ENCODE measurements at places on chromosomes 2 and 18.
A peak's percentile ranks its signal among the peaks of the same experiment; 100 is the strongest.

DNA sequence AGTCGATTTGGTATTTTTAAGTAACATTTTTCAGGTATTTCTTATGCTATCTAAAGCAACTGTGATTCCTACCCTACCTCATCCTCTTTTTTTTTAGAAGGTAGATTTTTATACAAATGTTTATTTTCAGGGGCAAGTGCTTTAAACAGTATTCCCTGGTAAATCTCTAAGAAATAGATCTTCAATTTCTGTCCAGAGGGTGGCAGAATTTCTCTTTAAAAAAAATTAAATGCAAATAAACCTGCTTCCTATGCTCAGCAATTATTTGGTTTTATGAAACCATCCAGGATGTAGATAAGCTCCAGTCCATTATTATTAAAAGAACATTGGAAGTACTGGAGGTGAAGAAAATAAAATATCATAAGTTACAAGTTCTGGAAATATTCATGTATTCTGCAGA lies 191.9 kb downstream of the MYO3B start:
- DNase-seq = no peak

GRCh38 chr2:73205611-73206010 lies 3.2 kb downstream of the NOTO start:
- DNase-seq = no peak

DNA sequence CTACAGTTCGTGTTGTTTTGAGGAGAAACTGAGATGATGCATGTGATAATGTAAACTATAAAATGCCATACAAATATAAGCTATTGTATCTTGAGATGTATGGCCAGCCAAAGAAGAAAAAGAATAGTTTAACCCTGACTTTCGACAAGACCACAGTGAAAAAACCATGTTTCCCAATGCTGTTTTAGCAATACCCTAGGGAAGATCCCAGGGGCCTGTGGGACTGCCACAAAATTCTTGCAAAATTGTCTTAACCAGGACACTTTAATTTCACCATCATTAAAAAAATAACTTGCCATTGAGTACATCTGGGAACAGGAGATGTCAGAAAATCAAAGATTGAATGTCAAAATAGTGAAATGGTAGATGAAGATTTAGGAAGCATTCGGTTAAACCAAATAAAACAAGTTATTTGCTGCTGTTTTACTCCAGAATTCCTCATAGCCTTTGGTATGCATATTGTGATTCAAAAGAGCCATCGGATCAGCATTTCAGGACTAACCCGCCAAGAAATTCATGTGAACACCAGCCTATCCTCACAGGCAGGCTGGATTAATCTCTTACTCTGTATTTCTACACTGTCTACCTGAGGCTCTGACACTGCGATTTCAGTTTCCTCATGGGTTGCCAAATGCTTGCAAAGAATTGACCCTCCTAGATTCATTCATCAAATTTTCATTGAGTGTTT lies 49.0 kb upstream of the SP3 start:
- no peak for DNase-seq

DNA sequence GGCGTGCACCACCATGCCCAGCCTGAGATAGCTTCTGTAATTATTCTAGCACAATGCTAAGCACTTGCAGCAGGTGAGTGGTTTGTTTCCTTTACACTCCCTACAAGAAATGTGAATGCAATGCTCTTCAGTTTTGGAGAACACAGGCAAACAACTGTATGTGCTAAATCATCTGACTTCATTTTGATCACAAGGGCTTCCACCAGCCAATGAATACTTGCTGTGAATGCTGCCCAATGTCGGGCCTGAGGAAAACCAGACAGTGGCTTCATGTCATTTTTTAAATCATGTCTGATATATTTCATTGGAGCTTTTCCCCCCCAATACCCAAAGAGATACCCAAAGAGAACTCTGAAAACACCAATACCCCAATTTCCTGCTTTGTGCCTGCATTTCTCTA lies 155.6 kb upstream of the XPO1 start:
- no peak for DNase-seq

DNA sequence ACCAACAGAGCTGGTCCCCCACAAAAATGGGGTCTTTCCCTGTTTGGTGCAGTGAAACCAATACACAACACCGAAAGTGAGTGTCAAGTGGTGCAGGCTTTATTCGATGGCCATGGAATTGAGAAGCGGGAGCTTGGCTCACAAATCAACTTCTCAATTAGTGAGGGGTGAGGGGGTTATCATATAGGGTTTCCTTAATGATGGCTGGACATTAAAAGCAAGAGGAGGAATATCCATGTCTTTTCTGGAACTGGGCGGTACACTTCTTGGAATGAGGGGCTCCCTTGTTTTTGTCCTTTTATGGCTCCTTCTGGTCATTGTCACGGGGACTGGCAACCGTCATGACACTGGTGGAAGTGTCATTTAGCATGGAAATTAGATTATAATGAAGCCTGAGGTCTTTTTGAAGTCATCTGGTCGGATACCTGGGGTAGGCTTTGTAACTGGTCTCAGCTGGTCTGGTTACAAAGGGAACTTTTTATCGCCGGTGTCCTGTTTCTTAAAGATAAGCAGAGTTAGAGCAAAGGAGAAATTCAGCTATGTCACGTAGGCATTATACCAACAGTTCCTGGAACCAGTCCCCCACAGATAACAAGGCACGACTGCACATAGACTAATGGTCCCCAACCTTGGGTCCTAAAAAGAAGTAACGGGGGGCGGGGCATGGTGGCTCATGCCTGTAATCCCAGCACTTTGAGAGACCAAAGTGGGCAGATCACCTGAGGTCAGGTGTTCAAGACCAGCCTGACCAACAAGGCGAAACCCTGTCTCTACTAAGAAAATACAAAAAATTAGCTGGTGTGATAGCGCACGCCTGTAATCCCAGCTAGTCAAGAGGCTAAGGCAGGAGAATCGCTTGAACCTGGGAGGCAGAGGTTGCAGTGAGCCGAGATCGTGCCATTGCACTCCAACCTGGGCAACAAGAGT lies 93.5 kb upstream of the NDUFV2 start:
- no peak for DNase-seq

- no peak for DNase-seq
These were observed 3.1 kb downstream of the GYPC start for GRCh38 chr2:126658905-126659561.

- DNase-seq = no peak
These were observed 53.3 kb downstream of the IRS1 start for GRCh38 chr2:226746196-226746800.

- DNase-seq = no peak
These were observed 276.4 kb upstream of the HS6ST1 start for GRCh38 chr2:128594953-128595677.

GRCh38 chr2:237319086-237319820 lies 94.7 kb downstream of the COL6A3 start:
- DNase-seq = no peak

GRCh38 chr2:37375741-37376288 lies 31.4 kb downstream of the QPCT start:
- DNase-seq = no peak

- DNase-seq = no peak
These were observed 393.1 kb upstream of the DCC start for GRCh38 chr18:51946946-51947345.

DNA sequence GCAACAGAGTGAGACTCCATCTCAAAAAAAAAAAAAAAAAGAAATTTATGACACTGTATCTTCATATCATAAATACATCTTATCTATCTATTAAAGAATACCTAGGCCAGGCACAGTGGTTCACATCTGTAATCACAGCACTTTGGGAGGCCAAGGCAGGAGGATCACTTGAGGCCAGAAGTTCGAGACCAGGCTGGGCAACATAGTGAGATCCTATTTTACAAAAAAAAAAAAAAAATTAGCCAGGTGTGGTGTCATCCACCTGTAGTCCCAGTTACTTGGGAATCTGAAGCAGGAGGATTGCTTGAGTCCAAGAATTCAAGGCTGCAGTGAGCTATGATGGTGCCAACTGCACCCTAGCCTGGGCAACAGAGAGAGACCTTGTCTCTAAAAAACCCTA lies 95.0 kb downstream of the HNRNPLL start:
- DNase-seq = no peak

GRCh38 chr2:104812286-104812685 lies 41.6 kb upstream of the POU3F3 start:
- DNase-seq = no peak

DNA sequence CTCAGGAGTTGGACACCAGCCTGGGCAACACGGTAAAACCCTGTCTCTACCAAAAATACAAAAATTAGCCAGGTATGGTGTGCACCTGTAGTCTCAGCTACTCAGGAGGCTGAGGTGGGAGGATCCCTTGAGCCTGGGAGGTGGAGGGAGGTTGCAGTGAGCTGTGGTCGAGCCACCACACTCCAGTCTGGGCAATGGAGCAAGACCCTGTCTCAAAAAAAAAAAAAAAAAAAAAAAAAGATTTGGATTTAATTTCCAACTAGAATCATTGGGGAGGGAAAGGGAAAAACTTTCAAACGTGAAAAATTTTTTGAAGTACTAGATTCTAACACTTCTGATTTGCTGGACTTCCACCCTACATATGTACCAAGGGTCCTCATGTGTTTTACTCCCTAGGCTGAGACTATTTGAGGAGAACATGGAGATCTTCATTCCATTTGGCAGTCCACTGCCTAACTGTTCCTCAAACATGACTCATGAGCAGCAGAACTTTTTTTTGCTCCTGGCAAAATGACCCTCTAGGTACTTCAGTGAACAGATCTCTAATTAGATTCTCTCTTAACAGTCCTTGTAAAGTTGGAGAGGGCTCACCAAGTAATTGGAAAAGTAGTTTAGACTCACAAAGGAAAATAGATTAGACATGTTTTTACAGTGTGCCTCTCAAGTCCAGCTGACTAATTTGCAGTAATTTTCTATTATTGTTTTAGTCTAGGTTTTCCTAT lies 267.6 kb downstream of the METTL4 start:
- DNase-seq = no peak

DNA sequence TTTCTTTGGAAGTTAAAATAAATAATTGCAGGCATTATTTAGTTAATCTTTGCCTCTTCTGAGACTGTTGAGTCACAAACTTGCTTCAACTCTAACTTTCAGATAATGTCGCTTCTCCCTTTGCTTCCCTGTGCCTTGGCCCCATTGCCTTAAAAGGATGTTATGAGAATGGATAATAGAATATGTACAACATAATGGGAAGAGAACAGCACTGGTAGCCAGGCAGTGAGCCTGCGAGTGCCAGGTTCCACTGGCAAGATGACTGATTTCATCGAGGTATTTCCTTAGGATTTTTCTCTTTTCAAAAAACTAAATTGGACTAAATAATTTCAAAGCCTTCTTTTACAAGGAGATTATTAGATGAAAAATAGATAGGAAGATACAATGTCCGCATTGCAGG lies 420.9 kb downstream of the TGIF1 start:
- DNase-seq = no peak

- DNase-seq = no peak
These were observed 319.8 kb upstream of the GULP1 start for GRCh38 chr2:187971893-187972292.

DNA sequence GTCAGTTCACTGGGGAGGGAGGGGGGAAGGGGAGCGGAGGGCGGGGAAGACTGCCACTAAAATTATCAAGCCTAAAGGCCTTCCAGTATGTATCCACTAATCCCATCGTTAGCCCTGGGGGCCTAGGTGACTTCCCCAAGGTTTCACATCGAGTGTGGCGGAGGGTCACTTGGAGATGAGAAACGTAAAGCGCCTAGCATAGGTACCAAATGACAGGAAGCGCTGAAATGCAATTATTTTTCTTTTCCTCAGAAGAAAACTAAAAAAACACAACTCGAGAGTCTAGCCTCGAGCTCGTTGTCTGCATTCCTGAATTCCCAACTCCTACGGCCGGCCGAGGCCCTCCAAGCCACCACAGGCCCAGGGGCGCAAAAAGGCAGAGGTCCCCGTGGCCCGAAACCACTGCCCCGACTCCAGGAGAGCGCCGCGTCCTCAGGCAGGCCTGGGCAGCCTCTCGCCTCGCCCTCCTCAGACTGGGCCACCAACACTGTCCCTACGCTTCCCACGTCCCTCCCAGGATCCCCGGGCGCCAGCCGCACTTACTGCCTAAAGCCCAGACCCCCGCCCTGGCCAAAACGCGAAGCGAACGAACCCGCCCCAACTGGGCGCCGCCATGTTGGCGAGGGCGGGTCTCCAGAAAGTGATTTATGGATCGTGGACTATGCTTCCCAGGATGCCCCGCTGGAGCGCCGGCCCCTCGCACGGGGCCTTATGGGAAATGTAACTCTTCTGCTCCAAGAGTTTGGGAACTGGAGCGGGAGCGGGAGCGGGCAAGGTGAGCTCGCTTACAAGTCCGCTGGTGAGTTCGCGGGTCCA lies at the start of gene USP40:
USP40 (minus strand) TSS at position 642 of the 816 bp plus-strand sequence. CDS start 1,228 bp downstream, outside the sequence.
- peak; percentile 68 for DNase-seq

GRCh38 chr2:162014751-162015150 lies 59.3 kb downstream of the DPP4 start:
- DNase-seq = no peak

- no peak for DNase-seq
These were observed 64.0 kb downstream of the CCNT2 start for GRCh38 chr2:134982603-134983002.

- no peak for DNase-seq
These were observed 28.0 kb downstream of the ZNF519 start for GRCh38 chr18:14104201-14104600.

- no peak for DNase-seq
These were observed 4.3 kb downstream of the PLEK start for GRCh38 chr2:68369337-68369734.

DNA sequence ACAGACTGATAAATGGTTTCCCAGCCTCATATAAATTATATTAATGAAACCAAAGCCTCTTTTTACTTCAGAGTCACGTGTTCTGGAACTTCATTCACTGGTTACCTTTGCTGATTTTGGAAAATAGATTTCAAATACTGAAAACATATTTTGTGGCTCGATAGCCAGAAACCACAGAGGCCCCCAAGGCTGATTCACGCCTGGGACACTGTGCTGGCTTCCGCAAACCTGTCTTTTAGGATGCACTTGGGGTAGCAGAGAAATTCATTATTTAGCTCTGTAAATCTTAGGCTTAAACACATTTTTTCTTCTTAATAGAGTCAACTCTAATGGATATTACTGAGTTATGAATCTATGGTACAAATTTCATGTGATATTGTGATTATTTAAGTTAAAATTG lies 90.7 kb upstream of the TMEM18 start:
- no peak for DNase-seq

GRCh38 chr2:120729406-120730399 lies 6.0 kb upstream of the GLI2 start:
- DNase-seq = no peak

DNA sequence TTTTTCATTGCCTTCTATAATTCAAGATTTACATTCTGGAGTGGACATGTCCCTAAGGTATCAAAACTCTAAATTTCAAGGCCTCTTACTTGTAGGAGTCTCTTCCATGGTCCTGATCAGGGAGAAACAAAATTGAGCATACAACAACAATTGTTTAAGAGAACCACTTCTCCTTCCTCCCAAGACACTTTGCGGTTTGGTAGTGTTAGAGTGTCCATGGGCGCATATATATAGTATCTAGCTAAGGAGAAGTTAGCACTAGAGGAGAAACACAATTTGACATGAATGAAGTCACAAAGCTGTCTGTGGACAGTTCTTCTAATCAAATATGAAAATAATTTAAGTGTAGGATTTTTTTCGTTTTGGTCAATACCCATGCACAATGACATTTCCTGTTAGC lies 349.1 kb upstream of the MAP2 start:
- DNase-seq = no peak

- no peak for DNase-seq
These were observed 46.8 kb downstream of the TNS1 start for GRCh38 chr2:217955881-217956493.

Measured in caudate nucleus (tissue), 63 donors.